ENCODE measurements at places on chromosomes 4 and X.
A peak's percentile ranks its signal among the peaks of the same experiment; 100 is the strongest.

- no peak for DNase-seq
Measured at GRCh38 chr4:26173619-26174018, 147.2 kb upstream of the RBPJ start.

GRCh38 chr4:44016570-44017421 is 431.8 kb downstream of the KCTD8 start:
- no peak for DNase-seq

DNA sequence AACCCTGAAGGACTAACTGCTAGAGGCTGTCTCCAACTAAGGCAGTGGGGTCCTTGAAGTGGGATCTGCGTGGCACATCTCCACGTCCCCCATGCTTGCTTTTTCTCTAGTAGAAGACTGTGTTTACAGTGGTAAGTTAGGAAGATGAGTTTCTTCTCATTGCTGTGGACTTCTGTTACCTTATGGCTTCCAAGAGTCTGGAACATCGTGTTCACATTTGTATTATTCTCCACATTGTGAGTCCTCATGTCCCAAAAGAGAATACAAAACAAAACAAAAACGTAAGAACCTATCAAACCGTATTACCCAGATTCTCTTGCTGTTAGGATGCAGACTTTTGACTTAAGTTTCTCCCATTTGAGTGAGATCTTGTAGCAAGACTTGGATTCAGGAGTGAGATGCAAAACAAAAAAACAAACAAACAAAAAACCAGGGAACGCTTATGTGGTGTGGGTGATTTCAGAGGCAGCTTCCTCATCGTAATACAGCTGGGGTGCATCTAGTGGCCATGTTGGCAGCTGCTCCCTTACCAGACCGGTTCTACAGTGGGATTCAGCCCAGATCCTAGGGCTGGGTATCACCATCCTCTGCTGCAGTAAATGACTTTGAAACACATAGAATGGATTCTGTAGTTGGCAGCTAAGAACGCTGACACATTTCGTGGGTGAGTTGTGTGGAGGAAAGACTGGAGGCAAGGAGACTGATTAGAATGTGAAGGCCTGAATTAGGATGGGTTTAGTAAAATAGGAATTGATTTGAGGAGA is 41.3 kb downstream of the TMEM131L start:
- no peak for DNase-seq

- DNase-seq = no peak
Measured at GRCh38 chr4:180363815-180364214, 1879.4 kb upstream of the TENM3 start.

DNA sequence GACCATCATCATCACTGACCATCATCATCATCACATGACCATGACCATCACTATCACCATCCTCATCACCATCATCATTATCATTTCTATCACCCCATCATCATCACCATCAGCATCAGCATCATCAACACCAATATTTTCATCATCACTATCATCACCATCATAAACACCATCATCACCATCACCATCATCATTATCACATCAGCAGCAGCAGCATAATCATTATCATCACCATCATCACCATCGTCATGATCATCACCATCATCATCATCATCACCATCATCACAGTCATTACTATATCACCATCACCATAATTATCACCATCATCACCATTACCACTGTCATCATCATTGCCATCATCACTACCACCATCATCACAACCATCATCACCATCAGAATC is 117.6 kb downstream of the DHRSX start:
- DNase-seq = no peak

DNA sequence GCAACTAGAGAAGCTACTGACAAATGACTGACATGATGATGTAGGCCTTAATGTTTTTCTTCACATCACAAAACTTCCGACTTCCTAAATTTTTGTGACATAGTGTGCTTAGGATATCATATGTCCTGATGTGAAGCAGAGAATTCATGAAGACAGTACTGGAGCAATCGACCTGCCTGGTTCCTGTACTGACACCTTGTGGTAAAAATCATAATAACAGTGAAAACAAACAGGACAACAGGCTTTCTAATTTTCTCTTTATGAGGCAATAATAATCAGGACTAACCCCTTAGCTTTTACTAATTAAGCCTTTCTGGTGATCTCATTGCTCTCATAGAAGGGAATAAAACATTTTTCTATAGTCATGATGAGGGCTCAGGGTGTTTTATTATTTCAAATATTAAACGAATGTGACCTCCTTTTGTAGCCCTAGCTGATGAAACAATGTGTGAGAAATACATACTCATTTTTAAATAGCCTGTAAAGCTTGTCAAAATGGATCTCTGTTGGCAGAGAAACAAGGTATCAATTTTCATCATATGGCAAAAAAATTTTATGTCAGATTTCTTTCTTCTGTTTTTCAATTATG is 158.4 kb downstream of the TENT5D start:
- DNase-seq = no peak

DNA sequence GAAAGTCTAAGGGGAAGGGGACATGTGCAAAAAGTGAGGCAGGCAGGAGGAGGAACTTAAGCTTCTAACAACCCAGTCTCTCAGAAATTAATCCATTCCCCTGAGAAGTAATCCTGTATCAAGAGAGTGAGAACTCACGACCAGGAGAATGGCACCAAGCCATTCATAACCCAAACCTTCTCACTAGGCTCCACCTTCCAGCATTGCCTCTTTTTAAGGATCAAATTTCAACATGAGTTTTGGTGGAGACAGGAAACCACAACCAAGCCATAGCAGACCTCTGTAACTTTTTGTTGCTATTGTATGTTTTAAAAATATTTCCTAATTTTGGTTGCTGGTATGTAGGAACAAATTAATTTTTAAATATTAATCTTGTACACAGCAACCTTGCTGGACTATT is 32.8 kb downstream of the PASD1 start:
- DNase-seq = no peak

- DNase-seq = no peak
Measured at GRCh38 chr4:102610007-102610406, 108.8 kb downstream of the NFKB1 start.

GRCh38 chr4:183821076-183821853 is 83.8 kb upstream of the STOX2 start:
- no peak for DNase-seq

GRCh38 chr4:66331761-66332160 is 661.5 kb upstream of the EPHA5 start:
- DNase-seq = no peak

- no peak for DNase-seq
Measured at GRCh38 chr4:158968961-158969360, 133.9 kb upstream of the RAPGEF2 start.

DNA sequence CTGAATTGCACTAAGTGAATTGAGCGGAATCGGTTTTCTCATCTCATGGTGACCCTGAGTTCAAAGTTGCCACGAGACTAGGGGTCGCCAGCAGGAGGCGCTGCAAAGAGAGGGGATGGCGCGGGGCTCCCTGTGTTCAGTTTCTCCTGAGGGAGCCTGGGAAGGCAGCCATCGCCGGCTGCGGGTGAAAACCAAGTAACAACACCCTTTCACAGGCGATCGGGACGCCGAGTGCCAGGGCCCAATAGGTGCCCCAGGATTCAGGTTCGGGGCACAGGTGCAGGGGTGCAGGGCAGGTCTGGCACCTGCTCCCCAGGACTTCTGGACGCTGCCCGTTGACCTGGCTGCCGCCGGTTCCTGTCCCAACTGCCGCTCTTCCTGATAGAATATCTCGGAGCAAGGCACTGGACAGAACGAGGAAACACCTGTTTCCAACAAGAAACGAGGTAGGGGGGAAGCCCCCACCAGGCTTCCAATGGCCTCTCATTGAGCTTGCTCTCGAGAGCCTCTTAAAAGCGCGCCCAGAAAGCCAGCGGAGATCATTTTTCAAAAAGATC is 1.1 kb upstream of the FGF16 start:
- peak; percentile 81 for DNase-seq

GRCh38 chr4:129532573-129532972 is 436.6 kb downstream of the C4orf33 start:
- DNase-seq = no peak

GRCh38 chr4:66048861-66049260 is 378.6 kb upstream of the EPHA5 start:
- no peak for DNase-seq

DNA sequence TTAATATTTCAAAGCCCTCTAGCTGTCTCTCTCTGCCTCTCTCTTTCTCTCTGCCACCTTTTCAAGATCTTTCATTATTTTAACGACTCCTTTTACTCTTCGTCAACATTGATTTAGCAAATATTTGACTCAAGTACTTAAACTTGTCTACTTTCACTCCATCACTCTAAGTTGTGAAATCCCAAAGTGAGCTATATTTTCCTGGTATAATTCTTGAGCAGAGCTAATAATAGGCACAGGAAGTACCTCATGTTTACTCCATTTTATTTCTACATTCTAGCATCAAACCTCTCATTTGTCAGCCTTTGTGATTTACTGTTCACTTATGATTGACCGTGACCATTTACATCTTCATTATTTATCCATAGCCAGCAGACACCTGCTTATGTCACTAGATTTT is 482.5 kb downstream of the RPA4 start:
- DNase-seq = no peak

DNA sequence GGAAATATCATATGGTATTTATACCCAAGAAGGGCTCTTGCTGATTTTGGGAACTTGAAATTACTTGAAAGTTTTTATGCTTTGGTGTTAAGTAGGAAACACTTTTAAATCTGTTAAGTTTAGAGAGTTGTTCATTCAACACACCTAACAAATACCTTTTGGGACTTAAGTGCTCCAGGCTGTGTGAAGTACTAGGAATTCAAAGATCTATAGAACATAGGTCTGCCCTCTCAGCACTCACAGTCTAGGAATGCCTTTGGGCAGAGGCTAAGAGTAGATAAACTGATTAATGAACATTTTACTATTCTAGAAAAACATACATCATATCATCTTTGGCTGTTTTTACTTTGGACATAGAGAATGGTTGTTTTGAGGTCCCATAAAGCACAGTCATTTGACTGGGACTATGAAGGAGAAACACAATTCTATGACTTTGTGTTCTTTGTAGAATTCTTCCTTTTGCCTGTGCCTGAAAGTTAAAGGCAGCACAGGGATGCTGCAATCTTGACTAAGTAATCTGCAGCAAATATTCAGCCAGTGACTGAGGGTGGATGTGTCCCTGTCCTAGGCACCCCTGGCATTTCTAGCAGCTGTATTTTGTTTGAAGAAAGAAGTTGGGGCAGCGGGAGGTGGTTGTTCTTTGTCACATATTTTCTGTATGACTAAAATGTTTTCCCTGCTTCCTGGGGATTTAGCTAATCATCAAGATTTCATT is 8.3 kb downstream of the BMP3 start:
- DNase-seq = no peak

GRCh38 chr4:6605605-6606004 is 30.6 kb downstream of the MAN2B2 start:
- no peak for DNase-seq

DNA sequence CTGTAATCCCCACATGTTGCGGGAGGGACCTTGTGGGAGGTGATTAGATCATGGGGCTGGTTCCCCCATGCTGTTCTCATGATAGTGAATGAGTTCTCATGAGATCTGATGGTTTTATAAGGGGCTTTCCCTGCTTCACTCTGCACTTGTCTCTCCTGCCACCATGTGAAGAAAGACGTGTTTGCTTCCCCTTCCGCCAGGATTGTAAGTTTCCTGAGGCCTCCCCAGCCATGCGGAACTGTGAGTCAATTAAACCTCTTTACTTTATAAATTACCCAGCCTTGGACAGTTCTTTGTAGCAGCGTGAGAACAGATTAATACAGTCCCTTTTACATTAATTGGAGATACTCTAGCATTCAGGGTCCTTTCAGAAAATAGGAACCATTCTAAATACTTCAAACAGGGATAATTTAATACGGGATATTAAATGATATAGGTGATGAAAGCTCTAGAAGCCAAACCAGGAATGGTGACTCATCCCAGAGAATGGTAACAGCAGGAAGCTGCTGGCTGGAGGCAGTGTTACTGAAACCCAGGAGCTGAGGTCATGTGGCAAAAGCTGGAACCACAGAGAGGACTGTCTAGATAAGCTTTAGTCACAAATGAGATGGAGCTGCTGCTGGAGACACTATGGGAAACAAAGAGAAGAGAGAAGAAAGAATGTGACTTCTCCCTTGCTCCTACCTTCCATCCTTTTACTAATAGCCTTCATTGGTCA is 57.3 kb downstream of the GSTCD start:
- no peak for DNase-seq

Data from posterior vena cava (tissue), 2 donors.